ENCODE measurements at places on chromosomes 2 and 18.

- no peak for DNase-seq
Measured at GRCh38 chr2:10480359-10480949, 32.3 kb upstream of the ODC1 start.

GRCh38 chr2:171260471-171261424, 100.1 kb upstream of the TLK1 start:
- no peak for DNase-seq

- DNase-seq = no peak
Measured at GRCh38 chr2:11718606-11719005, 27.8 kb upstream of the LPIN1 start.

DNA sequence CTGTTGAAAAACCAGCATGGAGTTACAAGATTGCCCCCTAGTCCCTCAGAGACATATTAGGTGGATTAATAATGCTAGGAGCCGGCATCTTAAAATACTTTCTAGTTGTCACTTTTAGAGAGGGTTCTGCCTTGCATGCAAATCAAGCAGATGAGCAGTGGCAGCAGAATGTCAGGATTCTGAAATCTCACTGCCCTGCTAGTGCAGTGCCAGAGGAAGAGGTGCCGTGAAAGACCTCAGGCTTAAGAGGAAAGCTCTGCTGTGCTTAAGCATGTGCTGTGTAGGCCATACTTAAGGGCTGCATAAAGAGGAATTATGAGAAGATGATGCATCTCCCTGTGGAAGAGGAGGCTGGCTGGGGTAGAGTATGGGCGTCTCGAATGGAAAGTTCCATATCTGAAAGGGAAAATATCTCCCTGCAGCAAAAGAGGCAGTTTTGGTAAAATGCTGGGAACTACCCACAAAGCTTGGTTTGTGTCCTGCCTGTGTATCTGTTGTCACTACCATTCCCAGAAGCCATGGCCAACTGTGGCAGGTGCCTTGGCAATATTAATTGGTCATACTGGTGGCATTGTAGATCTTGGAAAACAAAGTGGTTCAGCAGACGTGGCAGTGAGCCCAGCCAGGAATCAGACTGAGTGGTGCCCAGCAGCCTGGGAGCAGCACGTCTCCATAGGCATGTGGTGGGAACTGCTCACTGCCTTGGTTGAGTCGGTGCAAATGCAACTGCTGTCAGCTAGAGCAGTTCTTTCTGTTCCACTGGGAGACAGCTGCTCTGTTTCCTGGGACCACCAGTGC, 131.9 kb downstream of the EVA1A start:
- DNase-seq = peak; percentile 29

Measured in Peyer's patch (tissue), 4 donors.